Astrocyte (in vitro differentiated cells and primary cell): ENCODE measurements at places on chromosomes 7 and 10. TPM values are rescaled to one million over a fixed set of nuclear protein-coding genes. Genes with fewer than 3 reads are reported as not detected.

NKX2-3 gene
- not detected in 2 replicates for total RNA-seq

ZNF727 gene
- total RNA-seq: not detected in 2 replicates

DNA sequence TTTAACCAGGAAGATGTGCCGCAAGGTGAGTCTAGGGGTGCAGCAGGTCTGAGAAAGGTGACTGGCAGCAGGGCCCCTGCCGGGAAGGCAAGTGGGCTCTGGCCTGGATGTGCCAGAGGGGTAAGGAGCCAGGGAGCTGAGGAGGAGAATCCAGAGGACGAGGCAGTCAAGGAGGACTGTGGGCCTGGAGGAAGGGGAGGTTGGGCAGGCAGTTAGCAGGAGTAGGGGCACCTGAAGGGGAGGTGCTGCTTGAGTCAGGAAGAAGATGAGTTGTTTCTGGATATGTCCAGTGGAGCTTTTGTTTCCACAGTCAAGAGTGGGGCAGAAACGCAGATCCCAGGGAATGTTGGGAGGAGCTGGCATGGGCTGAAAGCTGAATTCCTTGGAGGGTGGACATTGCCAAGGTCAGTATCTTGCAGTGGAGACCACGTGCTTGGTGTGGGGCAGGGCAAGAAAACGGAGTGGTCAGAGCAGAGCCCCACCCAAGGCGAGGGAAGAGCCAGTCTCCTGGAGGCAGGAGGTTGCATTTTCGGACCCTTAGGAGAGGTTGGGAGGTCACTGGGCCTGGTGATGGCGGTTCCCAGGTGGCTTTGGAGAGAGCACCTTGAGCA lies 34.0 kb downstream of the MINDY4 start:
- peaks cover 7% of the 10 kb centered on the region for H3K27me3 ChIP-seq
- H3K4me3 ChIP-seq: no peak overlapping the region
- H3K27ac ChIP-seq: no peak overlapping the region
- peaks cover 24% of the 10 kb centered on the region for H3K4me1 ChIP-seq
- H3K36me3 ChIP-seq: no peaks in the 10 kb centered on the region

- H3K36me3 ChIP-seq: no peaks in the 10 kb centered on the region
- H3K4me1 ChIP-seq: no peaks in the 10 kb centered on the region
- H3K27ac ChIP-seq: no peak overlapping the region
- H3K27me3 ChIP-seq: no peaks in the 10 kb centered on the region
- H3K4me3 ChIP-seq: no peak overlapping the region
- DNase-seq: no peak
Measured at GRCh38 chr10:133040198-133040597, 47.5 kb upstream of the ADGRA1 start.

GRCh38 chr10:74976565-74976964 lies 134.9 kb upstream of the SAMD8 start:
- DNase-seq: no peak
- H3K27ac ChIP-seq: no peak overlapping the region
- H3K4me1 ChIP-seq: no peaks in the 10 kb centered on the region
- no peak overlapping the region for H3K4me3 ChIP-seq
- H3K36me3 ChIP-seq: peaks cover 16% of the 10 kb centered on the region
